ENCODE measurements at places on chromosomes 13 and 19.

DNA sequence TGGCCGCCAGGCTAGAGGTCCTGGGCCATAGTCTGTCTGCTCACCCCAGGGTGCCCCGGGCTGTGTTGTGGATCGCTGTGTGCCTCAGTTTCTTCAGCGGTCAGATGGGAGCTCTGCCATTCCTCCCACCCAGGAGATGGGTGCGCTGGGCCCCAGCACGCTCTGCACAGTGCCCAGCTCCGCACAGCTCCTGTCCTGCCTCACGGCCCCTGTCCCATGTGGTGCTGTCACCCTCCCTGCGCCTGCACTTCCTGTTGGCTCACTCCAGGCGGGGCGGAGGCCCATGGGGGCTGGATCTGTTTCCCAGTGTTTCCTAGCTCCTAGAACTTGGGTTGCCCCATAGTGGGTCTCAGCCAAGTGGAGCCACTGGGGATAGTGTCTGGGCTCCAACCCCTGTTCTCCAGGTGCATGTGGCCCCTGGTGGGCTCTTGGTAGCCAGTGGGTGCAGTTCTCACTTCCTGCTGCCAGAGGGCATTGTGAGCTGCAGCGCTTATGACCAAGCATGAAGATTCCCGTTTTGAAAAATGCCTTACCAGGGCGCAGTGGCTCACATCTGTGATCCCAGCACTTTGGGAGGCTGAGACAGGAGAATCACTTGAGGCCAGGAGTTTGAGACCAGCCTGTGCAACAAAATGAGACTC lies 69.8 kb downstream of the KDM4B start:
- DNase-seq: peak; percentile 31

- DNase-seq: no peak
These were observed 122.3 kb downstream of the MIPEP start for GRCh38 chr13:23766939-23767338.

DNA sequence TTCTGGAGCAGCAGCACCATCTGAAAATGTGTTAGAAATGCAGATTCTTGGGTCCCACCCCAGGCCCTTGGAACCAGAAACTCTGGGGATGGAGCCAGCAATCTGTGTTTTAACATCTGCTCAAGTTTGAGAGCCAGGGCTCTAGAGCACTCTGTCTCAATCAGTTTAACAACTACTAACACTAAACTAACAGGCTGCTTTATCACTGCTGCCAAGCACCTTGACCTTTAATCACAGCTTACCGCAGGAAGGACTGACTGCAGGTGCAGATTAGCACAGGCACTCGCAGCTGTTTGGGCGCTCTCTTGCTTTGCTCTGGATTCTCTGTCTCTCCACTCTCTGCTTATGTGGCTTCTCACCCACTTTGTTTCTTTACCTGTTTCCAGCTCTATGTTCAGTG lies 163.5 kb downstream of the MTUS2 start:
- DNase-seq: no peak

GRCh38 chr19:47143322-47144073 lies 12.9 kb downstream of the SAE1 start:
- no peak for DNase-seq

DNA sequence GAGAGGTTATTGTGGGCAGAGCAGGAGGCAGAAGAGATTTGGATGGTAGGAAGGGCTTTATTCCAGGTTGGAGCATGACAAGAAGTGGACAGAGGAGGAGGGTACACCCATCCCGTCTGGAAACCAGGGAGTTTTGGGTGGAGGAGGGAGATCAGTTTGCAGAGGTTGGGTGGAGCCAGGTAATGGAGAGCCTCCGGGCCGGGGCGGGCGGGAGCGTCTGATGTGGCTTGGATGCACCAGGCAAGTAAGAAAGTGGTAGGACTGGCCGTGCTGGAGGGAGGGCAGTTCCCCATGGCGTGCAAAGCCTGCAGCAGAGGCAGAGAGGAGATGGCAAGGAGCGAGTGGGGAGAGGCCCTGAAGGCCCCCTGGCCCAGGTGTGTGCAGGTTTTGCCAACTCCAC lies 10.9 kb downstream of the IGFLR1 start:
- DNase-seq: no peak

DNA sequence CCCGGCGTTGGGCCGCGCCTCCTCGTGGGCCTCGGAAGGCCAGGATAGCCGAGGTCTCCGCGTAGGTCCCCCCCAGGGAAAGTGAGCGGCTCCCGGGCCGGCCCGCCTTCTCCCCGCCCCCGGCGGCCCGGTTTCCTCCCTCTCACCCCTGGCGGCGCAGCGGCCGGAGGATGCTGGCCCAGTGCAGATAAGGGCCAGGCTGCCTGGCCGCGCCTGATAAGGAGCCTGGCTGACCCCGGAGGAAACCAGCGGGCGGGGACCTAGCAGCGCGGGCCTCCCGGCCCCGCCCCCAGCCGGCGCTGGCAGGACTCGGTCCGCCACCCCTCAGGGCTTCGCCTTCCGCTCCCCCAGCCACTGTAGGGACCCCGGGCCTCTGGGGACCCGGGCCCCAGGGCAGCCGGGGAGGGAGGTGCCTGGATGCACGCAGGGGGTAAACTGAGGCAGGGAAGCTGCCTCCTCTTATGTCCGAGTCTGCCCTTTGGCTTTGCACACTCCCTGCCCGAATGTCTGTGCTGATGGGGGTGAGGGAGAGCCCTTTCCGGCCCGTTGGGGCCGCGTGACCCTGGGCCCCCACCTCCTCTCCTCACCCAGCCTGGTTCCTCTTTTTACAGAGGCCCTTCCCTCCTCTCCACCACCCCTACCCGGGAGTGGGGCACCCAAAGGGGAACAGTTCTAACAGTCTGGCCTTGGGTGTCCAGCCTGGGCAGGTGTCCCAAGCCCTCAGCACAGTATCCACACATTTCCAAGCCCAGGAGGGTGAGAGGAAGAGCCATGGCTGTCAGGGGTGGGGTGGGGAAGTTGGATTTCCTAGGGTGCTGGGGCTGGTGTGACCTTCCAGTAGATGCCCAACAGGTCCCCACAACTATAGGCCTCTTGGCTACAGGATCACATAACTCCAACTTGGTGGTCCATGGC lies at the start of gene LYL1:
TSS of gene LYL1 (minus strand) at position 193 of the 915 bp plus-strand sequence. CDS start 1,687 bp downstream, outside the sequence.
- DNase-seq: peak; percentile 80

DNA sequence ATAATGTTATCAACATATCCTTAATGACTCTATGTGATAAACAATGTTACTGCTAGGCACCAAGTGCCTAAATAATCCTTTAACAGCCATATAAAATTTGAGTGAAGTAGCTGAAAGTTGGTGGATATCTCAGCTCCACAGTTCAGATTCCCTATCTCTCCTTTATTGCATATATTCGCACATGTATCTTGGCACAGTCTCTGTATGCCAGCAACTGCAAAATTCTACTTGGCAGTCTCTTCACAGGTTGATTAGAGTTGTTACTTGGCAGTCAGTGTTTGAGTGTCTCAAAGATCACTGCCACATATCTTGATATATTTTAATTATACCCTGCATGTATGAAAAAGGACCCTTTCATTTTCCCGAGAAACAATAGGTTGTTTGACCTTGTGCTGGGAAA lies 879.3 kb downstream of the OLFM4 start:
- no peak for DNase-seq

- no peak for DNase-seq
These were observed 12.1 kb downstream of the MBNL2 start for GRCh38 chr13:97234236-97234635.

DNA sequence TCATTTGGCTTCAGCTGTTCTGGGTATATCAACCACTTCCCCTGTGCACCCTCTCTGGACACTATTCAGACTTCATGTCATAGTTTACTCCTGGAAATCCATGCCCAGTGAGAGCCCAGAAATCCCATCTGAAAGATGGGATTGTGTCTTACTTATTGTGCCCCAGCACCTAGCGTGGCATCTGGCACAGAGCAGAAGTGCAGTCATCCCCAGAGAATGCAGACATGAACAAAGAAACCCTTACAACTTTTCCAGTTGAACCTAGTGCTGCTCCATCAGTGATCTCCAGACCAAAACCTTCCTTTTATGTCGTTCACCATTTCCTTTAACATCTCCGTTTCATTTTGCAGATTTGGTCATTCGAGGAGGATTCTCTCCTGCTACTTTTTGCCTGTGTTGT lies 60.6 kb downstream of the MBNL2 start:
- no peak for DNase-seq

GRCh38 chr13:41820581-41821237 lies 140.2 kb downstream of the VWA8 start:
- DNase-seq: no peak

DNA sequence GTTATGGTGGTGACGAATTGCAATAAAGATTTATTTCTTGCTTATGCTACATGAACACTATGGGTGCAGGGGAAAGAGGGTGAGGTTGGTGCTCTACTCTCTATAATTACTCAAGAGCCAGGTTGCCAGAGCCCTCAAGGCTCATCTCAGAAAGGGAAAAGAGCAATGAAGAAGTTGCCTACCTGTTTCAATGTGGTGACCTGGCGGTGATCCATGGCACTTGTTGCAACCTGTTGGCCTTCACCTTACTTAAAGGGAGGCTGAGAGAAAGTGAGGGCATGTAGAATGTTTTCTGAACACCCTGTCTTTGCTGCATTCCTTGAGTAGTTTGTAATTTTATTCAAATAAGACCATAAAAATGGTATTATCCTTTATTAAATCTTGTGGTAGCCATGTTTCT lies 394.4 kb downstream of the GPC6 start:
- DNase-seq: no peak

- peak; percentile 69 for DNase-seq
These were observed at the start of gene LILRB4 for GRCh38 chr19:54662730-54663129. LILRB4 (plus strand) TSS chr19:54662985; CDS start chr19:54663034, 49 bp downstream.

DNA sequence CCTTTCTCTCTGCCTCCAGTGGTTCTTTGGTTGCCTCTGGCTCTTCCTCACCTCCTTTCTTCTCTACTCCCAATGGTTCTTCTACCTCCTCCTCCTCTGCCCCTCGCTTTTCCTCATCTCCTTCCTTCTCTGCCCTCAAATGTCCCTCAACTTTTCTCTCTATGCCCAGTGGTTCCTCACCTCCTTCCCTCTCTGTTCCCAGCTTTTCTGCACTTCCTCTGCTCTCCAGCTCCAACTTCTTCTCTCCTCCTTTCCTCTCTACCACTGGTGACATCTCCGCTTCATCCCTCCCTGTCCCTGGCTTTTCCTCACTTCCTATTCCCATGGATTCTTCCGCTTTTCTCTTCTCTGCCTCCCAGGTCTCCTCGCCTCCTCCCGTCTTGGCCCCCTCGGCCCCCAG lies 7.8 kb downstream of the PALM3 start:
- DNase-seq: no peak

DNA sequence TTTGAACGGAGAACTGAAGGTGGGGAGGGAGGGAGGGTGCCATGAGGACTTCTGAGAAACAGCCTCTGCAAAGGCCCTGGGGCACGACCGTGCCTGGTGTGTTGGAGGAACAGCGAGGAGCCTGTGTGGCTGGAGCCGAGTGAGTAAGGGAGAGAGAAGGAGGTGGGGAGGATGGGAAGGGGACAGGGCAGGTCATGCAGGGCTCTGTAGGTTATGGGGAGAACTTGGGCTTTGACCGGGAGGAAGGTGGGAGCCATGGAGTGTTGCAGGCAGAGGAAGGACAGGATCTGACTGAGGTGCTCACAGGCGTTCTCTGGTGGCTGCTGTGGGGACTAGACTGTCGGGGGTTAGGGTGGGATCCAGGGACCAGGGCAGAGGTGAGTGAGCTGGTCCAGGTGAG lies 6.7 kb downstream of the MPND start:
- DNase-seq: no peak

DNA sequence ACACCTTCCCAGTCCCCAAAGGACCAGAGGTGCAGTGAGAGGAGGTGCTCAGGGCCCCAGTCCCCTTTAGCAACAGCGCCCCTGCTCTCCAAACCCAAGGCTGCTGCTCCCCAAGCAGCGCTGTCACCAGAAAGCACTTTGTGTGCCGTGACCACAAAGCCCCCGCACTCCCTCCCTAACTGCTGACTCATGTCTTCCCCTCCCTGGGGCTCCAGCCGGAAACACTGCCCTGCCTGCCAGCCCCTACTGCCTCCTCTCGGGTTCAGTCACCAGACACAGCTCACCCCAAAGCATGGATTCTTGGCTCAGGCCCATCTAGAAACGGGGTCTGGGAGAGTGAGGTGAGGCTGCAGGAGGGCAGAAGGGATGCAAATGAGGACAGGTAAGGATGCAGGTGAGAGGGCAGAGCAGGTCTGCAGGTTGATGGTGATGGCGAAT lies 4.9 kb upstream of the TNFSF14 start:
- DNase-seq: peak; percentile 93

DNA sequence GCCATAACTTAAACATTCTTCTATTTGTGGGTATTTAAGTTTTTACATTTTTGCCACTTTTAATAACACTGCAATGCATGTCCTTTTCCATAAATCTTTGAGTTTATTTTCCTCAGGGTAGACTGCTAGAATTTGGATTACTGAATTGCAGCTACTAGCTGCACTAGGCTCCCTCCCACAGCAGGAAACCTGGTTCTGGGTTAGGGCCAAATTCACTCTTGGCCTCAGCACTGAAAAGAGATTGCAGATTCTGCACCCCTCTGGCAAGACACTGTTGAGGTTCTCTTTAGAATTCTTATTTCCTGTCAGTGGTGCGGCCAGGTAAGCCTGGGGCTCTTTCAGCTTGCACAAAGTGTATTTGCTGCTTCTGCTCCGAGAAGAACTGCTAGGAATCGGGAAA lies 155.7 kb downstream of the ENOX1 start:
- DNase-seq: no peak

- no peak for DNase-seq
These were observed 221.1 kb upstream of the EDNRB start for GRCh38 chr13:78139765-78140164.

DNA sequence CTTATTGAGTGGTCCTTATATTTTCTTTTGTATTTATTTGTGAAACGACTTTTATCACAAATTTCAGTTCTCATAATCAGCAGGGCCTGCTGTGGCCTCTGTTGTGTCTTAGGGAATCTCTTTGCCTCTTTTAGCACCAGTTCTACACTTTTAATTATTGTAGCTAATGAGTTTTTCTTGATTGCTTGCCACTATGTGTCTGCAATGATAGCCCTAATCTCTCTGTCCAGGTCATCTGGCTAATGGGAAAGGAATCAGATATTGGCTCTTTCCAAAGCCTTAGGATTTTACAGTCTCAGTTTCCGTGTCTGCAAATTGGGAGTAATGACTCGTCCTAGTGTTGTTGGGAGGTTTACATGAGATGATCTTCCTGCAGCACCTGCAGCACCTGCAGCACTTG lies 10.2 kb downstream of the WDFY2 start:
- DNase-seq: no peak

- no peak for DNase-seq
These were observed 7.3 kb downstream of the PIAS4 start for GRCh38 chr19:4014541-4015491.

GRCh38 chr19:54573330-54573872 lies at the start of gene LILRA2:
LILRA2 (plus strand) TSS chr19:54573790; CDS start chr19:54573879, 89 bp downstream.
- peak; percentile 73 for DNase-seq

Measured in GM12865 (cell line).